MG63 (cell line): ENCODE measurements at places on chromosomes 7 and 10. TPM values are rescaled to one million over a fixed set of nuclear protein-coding genes. Genes with fewer than 3 reads are reported as not detected.

GRCh38 chr10:60769406-60769805 lies 8.9 kb upstream of the CDK1 start:
- no peak for DNase-seq

DNA sequence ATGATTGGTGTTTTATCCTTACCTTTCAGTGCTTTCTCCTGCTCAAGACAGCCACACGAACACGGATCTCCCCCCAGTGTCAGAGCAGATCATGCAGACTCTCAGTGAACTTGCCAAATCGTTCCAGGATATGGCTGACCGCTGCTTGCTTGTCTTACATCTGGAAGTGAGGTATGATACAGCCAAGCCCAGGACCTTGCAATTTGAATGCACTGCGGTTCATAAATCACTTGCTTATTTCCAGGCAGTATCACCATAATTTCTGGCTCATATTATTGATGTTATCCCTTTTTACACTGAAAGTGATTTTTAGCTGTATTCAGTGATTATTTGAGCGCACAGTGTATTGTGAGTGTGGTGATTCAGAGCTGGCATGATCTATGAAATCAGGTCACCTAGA lies 129.7 kb upstream of the LRGUK start:
- no peak for DNase-seq

DNA sequence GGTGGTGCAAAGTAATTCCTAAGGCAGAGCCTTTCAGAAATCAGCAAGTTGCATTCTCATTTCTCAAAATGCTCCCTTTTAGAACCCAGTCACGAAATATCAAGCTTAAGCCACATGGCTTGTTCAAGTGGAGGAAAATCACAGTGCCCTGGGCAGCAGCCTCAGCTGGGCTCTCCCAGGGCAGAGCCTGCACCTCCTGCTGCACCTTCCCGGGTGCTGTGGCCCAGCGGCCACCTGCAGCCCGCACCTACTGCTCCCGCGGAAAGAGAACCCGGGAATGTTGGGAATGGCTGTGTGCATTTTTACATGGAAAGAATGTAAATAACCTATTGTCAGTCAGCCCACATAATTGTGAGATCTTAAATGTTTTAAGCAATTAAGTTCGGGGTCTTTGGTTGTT lies 396.5 kb upstream of the VSTM2A start:
- no peak for DNase-seq

GRCh38 chr10:50325449-50326171 lies 74.3 kb upstream of the ASAH2 start:
- DNase-seq: peak; percentile 90

PHKG1 gene
- 5.5 TPM in 1 of 2 replicates, not detected in the other for total RNA-seq

ZCCHC24 gene
- total RNA-seq: 17.8 and 20.5 TPM in 2 replicates

GRCh38 chr10:102309236-102309635 lies 63.9 kb downstream of the GBF1 start:
- DNase-seq: no peak

GRCh38 chr7:127411176-127411575 lies 18.7 kb upstream of the ZNF800 start:
- DNase-seq: no peak

DNA sequence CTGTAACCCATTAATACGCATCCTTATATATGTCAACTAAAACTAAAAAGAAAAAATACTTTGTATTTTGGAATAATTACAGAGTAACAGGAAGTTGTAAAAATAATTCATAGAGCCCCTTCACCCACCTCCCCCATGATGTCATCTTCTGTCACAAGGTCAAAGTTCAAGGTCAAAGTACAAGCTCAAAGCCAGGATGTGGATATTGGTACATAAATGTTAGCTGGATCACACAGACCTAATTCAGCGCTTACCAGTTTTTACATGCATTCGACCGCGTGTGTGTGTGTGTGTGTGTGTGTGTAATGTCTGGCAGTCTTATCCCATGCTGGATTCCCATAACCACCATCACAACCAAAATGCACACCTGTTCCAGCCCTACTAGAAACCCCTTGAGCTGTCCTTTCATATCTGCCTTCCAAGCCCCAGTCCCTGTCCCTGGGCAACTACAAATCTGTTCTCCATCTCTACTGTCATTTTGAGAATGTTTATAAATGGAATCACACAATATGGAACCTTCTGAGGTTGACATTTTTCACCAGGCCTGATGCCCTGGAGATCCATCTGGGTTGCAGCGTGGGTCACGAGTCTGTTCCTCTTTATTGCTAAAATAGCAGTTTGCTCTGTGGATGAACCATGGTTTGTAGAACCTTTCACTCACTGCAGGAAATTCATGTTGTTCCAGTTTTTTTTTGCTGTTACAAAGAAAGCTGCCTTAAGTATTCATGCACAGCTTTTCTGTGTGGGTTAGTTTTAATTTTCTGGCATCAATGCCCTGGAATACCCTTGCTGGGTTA lies 153.6 kb upstream of the PITRM1 start:
- no peak for DNase-seq

DNA sequence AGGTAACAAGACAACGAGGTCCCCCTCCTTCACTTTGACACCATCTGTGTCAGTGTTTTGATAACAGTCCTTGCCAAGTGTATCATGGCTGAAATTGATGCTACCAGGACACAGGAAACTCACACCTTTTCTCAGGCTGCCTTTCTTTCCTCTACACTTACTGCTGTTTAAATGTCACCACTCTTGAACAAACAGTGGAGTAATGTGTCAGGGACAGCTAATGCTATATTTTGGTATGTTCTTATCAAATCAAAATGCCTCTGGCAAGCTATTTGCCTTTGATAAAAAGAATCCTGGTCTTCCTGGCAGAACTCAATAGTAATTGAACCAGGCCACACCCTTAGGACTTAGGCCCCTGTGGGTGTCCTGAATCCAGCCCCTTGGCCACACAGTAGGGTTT lies 692.9 kb downstream of the LRMDA start:
- no peak for DNase-seq

PROSER2 gene
- 2.1 and 3.5 TPM in 2 replicates for total RNA-seq

GRCh38 chr10:58981846-58982245 lies 194.6 kb upstream of the PHYHIPL start:
- DNase-seq: no peak

GRCh38 chr10:70691611-70692010 lies 19.3 kb downstream of the ADAMTS14 start:
- DNase-seq: no peak

DNA sequence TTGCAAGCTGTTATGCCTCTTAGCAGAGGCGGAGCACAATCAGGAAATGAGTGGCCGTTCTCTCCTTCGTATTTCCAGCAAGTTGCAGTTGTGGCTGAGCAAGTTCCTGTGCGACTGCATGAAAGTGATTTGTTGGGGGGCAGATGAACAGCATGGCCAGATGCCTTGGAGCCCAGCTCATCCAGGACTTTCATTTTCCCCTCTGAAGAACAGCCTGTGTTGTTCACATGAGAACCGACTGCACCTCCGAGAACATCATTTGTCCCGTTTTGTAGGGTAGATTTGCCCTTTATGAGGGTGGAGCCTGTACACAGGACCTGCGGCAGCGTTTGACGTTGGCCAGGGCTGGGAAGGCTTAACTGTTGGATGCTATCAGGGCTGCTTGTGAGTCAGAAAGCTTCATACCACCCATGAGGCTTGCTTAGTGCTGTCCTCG lies 4.4 kb downstream of the BAG3 start:
- DNase-seq: peak; percentile 60

GRCh38 chr10:59706851-59707797 lies 2.5 kb downstream of the SLC16A9 start:
- DNase-seq: no peak

FGFR2 gene
- 6.3 and 9.0 TPM in 2 replicates for total RNA-seq

DNA sequence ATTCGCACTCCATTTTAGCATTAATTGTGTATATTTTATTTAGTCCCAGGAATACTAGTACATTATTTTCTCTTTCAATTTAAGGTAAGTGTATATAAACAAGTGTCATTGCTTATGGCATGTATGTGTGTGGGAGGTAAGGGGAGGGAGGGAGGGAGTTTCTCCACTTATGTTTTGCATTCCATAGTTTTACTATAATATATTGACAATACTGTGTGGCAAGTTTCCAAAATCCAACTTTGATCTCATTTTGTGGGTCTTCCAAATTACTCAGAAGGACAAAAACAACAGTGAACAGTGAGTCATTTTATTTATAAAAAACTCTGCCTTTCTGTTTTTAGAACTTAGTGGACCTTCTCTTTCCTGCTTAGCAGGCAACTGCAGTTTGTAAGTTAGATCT lies 102.3 kb upstream of the SEMA3E start:
- no peak for DNase-seq

DNA sequence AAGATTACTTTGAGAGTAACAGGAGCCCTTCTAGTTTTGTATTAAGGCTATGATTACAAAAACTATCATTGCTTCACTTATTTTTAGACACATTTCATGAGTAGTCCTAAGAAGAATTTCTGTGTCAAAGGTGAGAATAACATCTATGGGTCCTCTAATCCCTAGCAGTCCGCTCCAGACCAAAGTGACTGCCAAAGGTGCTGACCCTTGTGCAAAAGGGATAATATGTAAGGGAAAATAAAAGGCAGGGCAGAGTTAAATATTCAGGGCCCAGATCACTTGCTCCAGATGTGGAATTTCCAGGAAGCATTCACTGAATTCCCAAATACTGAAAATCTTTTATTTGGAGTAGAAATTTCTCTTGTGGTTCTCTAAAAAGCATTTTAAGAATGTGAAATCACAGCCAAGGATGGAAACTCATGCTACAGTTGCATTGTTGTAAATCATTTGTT lies 29.3 kb downstream of the RHOBTB1 start:
- DNase-seq: peak; percentile 93

NKX2-3 gene
- total RNA-seq: 0.46 TPM in 1 of 2 replicates, not detected in the other

DNA sequence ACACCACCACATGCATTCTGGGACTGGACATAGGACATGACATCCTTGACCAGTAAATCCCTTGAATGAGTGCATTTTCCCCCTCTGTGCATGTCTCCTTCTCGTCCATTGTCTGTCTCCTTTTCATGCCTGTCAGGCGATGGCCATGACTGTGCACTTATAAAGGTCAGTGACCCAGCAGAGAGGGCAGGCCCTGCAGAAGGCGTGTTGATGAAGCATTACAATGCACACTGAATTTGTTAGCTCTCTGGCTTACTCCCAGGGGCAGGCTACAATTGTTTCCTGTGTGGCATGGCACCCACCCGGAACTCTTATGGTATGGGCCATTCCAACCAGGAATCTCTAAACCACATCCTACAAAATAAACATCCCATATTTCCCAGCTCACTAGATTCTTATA lies 71.1 kb downstream of the SAMD9 start:
- peak; percentile 52 for DNase-seq

DNA sequence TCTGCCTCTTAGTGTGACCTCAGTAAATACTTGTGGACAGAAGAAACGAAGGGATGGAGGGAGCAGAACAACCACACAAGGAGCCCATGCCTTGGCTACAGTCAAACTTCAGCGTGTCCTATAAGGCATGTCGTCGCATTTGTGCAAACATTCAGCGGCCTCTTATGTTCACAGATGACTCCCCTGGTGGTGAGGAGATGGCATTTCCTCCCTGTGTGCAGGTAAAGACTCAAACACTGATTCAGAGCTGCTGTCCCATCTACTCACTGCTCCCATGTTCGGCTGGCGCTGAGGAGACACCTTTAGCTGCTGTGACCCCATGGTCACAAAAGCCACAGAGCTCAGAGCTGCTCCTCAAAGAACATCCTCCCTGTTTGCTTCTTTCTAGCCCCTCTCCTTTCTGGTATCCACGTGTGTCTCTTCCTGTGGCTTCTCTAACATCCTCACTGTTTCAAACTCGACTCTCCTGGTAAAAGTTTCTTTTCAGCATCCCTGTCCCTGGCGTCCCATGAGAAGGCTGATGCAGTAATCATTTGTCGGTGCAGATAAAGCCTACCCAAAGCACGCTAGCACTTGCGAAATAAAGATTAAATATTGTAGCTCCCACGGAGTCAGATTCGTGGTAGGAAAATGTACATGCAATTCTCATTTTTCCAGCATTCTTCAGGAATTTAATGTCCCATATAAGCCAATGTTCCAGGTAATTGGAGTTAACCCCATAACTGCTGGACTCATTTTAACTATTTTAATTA lies 124.9 kb upstream of the NEBL start:
- DNase-seq: no peak

DNA sequence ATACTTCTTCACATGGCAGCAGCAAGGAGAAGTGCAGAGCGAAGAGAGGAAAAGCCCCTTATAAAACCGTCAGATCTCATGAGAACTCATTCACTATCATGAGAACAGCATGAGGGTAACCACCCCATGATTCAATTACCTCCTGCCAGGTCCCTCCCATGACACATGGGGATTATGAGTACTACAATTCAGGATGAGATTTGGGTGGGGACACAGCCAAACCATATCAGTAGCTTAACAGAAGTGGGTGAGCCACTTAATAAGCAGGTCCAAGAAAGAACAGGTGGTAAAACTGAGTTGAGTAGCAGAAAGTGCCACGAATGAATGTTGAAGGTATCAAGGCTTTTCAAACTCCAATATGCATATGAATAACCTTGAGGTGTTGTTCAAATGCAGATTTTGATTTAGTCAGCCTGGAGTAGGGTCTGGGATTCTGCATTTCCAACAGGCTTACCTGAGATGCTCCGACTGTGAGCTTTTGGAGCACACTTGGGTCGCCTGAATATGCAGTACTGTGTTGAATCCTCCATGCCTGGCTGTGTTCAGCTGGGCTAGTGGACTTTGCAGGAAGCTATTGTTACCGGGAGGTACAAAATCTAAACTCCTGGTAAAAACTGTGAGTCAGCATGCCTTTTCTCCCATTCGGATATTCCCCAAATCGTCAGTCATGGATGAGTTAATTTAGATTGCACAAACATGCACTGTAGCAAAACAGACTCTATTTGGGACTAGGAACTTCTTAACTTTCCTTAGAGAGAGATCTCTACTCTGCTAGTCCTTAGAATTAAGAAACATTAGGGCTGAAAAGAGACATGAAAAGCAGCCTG lies 69.0 kb upstream of the PRKCQ start:
- no peak for DNase-seq

TMEM196 gene
- not detected in 2 replicates for total RNA-seq

ANK3 gene
- total RNA-seq: 1.7 TPM in 1 of 2 replicates, not detected in the other

- DNase-seq: no peak
These were observed 82.5 kb downstream of the TMEM168 start for GRCh38 chr7:112707655-112708054.

DNA sequence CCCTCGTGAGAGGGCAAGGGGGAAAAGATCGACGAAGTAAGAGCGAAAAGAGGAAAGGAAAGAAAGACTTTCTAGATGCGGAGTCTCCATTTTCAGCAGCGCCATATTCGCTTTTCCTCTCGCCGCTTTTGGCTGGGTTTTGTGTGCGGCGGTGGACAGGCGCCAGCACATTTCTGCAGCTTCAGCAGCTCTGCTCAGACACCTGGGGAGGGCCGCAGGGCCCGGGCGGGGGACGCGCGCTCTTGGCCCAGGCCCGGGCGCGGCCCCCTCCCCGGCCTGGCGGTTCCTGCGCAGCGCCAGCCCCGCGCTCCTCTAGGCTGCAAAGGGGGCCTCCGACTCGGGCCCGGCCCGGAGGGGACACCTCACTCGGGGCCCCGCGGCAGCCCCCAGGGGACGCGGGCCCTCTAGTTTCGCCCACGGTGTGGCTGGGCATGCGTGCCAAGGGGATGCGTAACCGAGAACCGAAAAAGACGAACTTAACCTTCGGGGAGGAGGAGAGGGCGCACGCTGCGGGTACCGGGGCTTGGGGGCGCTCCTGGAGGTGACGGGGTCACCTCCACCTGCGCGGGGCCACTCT lies 34.5 kb upstream of the EBLN1 start:
- DNase-seq: peak; percentile 26

- DNase-seq: no peak
These were observed 30.7 kb downstream of the PLCE1 start for GRCh38 chr10:94024407-94024806.

ANKRD22 gene
- not detected in 2 replicates for total RNA-seq
